Esophagus muscularis mucosa (tissue), 4 donors: ENCODE measurements at places on chromosomes 7 and 10. TPM values are rescaled to one million over a fixed set of nuclear protein-coding genes. Genes with fewer than 3 reads are reported as not detected.

GRCh38 chr7:44638611-44639557 lies 32.5 kb downstream of the OGDH start:
- H3K36me3 ChIP-seq = peaks cover 8% of the 10 kb centered on the region
- H3K4me1 ChIP-seq = peaks cover 64% of the 10 kb centered on the region
- H3K4me3 ChIP-seq = no peak overlapping the region
- peak overlapping the region; percentile 78 for H3K27ac ChIP-seq
- no peak for DNase-seq
- H3K27me3 ChIP-seq = no peaks in the 10 kb centered on the region

- peaks cover 6% of the 10 kb centered on the region for H3K36me3 ChIP-seq
- H3K4me1 ChIP-seq = no peaks in the 10 kb centered on the region
- no peak for DNase-seq
- H3K4me3 ChIP-seq = no peak overlapping the region
- H3K27ac ChIP-seq = no peak overlapping the region
Measured at GRCh38 chr7:7577888-7578287, 11.2 kb downstream of the MIOS start.

DNA sequence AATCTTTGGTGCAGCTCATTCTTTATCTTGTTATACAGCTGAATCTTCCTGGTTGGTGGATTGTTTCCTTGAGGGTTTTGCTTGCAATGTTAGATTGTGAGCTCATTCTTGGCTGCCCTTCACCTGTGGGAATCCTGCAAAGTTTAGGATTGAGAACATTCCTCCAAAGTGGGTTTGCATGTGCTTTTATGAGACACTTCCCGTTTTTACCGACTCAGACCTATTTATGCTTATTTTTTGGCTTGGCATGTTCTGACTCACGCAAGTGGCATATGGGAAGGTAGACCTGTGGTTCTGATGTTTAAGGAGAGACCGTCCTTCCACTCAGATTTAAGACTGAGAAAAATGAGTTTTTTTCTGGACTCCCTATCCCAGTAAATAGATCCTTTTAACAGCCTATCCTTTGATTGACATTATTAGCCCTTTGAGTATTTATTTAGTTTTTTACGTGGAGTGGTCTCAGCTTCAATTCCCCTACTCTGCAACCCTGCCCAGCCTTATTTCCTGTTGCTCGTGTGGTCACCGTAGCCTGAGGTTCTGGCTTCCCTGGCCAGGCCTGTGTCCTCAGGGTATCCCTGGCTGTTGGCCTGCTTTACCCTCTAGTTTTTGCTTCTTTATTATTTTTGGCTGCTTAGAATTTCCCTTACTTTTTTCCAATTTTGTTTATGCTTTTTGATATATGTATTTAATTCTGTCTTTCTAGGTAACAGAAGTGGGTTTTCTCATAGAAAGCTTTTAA lies 13.4 kb upstream of the PRF1 start:
- H3K27me3 ChIP-seq = no peaks in the 10 kb centered on the region
- no peak overlapping the region for H3K4me3 ChIP-seq
- H3K4me1 ChIP-seq = no peaks in the 10 kb centered on the region
- no peaks in the 10 kb centered on the region for H3K36me3 ChIP-seq
- H3K27ac ChIP-seq = no peak overlapping the region
- no peak for DNase-seq

Gene NOD1
- total RNA-seq = 12.2 TPM

GRCh38 chr7:155470686-155471638 lies 13.0 kb downstream of the EN2 start:
- no peak overlapping the region for H3K4me3 ChIP-seq
- peaks cover 27% of the 10 kb centered on the region for H3K4me1 ChIP-seq
- DNase-seq = no peak
